AG04449 (cell line): ENCODE measurements at places on chromosomes 2 and 18.

- no peak for DNase-seq
Observed at GRCh38 chr2:227443889-227444568, 27.9 kb upstream of the AGFG1 start.

- DNase-seq: no peak
Observed at GRCh38 chr2:38959466-38959865, 69.8 kb downstream of the ARHGEF33 start.

DNA sequence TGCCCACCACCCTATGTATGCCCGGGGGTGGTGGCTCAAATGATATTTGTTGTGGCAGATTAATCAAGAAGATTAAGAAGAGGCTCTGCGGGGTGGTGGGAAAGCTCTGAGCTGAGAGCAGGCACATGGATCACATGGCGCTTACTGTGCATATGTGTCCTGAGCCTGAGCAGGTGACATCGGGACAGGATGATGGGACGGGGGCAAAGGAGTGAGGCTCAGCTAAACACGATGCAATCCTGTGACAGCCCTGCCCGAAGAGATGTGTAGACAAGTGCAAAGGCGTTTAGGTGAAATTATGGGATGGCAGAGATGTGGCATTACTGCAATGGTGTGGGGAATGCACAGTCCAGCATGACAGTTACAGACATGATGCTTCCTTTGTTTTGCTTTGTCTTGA, 6.0 kb downstream of the LRRC30 start:
- no peak for DNase-seq

DNA sequence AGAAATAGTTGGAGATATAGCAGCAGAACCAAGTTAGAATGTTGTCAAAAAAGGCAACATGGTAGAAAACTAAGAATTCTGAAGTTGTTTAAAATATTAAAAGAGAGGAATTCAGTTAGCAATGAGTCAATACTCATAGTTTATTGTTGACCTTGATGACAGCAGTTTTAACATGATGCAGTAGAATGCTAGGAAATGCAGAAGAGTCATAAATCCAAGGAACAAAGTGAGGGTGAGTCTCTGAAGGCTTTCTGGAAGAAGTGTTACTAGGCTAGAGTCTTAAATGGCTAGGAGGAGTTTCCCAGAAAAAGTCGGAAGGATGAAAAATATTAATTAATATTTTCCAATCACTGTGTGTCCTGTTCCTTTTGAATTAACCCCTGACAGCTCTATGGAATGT, 807.3 kb downstream of the TSN start:
- DNase-seq: no peak

DNA sequence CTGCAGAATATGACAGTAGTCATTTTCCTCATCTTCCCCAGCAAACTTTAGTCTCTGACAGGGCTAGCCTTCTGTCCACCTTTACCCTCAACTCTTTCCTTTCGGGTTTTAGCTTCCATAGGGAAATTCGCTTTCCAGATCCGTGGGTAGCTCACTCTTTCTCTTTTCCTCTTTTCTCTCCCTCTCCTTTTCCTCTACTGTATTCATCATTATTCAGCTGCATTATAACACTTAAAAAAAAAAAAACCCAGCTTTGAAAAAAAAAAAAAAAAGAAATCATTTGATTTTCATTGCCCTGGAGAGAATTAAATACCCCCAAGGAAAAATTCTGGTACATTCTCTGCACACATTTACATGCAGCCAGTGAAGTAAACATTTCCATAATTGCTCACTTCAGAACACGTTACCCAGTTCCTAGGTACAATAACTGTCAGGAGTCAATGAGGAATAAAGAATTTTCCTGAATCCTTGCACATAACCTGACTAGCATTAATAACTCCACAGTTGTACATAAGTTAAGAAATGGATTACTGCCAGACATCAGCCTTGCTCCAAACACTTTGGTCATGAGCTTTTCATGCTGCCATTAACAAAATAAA, 63.5 kb downstream of the ZNF521 start:
- no peak for DNase-seq

DNA sequence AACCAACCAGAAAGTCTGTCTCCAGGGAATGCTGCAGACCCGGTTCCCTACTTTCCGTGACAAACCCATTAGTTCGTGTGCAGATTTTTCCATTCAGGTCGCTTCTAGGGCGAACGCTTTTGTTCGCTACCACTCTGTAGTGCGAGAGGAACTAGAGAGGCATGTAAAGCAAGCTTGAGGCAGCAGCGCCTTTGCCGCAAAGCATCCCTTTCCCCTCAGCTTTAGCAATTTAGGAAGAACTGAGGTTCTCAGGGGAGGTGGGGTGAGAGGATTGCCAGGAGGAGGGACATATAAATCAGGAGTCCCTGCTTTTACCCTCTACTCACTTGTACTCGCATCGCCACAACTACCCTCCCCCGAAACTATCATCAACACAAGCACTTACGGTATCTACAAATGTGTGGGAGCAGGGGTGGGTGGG, 748 bp upstream of the ZNF804A start:
- DNase-seq: no peak

GRCh38 chr2:861655-862354, 88.8 kb upstream of the SNTG2 start:
- DNase-seq: no peak

GRCh38 chr2:25996844-25997243, 14.5 kb upstream of the KIF3C start:
- no peak for DNase-seq

GRCh38 chr18:58525517-58525916, 103.4 kb downstream of the ALPK2 start:
- peak; percentile 28 for DNase-seq

- DNase-seq: no peak
Observed at GRCh38 chr2:237696461-237696860, 69.1 kb downstream of the LRRFIP1 start.

DNA sequence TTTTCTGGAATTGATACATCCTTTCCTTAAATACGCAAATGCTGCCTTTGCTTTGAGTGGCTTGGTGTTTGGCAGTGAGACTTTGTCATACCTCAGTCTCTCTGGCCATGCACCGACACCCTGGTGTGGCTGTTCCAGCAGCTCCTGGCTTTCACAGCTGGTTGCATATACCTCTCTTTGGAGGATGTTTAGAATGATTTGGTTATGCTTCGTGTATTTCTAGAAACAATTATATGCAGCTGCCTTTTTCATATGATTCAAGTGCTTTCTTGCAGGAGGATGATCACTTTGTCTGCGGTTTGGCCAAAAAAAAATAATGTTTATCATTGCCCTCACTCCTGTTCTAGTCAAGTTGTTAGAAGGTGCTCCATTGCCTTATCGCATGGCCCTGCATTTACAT, 95.0 kb upstream of the EML6 start:
- DNase-seq: no peak

DNA sequence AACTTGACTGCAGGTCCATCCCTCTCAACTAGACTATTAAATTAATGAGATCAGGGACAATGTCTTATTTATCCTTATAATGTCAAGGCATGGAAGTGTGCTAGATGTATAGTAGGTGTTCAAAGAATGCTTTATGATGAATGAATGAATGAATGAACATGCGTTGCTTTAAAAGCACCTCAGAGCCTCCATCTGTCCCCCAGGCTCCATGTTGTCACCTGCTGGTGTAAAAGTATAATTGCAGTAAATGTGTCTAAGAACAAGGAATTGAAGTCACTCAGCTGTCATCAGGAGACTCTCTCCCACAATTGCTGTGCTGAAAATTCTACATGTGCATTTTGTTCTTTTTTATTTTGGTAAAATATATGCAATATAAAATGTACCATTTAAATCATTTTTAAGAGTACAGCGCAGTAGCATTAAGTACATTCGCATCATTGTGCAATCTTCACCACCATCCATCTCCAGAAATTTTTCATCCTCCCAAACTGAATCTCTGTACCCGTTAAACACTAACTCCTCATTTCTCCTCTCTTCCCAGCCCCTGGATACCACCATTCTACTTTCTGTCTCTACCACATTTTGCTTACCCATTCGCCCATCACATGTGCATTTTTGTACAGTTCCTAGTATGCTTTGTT, 52.6 kb downstream of the GNAL start:
- DNase-seq: no peak

GRCh38 chr18:926946-927345, 22.3 kb downstream of the ADCYAP1 start:
- no peak for DNase-seq

DNA sequence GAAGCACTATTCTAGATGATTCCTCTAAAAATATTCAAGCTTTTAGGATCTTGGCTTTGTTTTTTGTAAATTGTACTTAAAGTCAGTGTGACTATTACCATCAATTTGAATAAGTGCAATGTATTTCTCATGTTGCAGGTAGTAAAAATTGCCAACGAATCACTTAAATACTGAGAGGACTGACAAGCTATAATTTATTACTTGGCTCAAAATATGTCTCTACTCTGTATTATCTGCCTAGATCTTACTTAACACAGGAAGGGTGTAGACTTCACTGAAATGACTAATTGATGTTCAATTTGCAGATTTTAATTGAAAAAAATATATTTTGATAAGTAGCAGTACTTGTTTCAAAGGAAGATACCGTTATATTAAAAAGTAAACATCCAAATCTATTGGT, 202.3 kb downstream of the SLC8A1 start:
- DNase-seq: no peak

GRCh38 chr2:199757233-199757870, 93.6 kb downstream of the FTCDNL1 start:
- DNase-seq: no peak

DNA sequence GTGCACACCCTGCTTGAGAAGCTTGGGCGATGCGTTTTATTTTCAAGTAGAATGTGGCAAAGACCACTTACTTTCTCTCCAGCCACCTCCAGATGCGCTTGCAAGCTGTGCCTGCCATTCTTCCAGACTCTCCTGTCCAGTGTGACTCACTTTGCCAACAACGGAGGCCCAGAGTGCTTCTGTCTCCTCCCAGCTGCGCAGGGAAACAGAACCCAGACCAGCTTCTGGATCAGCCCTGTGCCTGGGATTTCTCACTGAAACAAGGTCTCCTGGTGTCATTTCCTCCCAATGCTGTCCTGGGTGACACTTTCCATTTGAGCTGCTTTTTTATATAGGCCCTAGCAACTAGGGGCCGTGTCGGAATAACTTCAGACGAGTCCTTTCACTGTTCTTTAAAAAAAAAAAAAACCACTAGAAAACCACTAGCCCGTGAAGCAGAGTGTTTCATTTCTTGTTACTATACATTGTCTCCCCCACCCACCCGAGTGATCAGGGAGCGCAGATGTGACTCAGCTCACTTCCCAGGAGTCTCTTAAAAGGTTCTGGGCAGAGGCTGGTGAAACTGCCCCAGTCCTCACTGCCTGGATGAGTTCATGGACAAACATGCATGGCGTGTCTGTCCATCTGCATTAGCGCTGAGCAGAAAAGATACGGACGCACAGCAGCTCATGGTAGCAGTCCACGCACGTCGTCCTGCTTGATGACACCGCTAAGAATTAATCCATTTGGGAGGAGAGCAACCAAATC, 25.3 kb upstream of the RPL31 start:
- DNase-seq: no peak

GRCh38 chr2:113220970-113221708, 47.4 kb downstream of the PSD4 start:
- DNase-seq: no peak

DNA sequence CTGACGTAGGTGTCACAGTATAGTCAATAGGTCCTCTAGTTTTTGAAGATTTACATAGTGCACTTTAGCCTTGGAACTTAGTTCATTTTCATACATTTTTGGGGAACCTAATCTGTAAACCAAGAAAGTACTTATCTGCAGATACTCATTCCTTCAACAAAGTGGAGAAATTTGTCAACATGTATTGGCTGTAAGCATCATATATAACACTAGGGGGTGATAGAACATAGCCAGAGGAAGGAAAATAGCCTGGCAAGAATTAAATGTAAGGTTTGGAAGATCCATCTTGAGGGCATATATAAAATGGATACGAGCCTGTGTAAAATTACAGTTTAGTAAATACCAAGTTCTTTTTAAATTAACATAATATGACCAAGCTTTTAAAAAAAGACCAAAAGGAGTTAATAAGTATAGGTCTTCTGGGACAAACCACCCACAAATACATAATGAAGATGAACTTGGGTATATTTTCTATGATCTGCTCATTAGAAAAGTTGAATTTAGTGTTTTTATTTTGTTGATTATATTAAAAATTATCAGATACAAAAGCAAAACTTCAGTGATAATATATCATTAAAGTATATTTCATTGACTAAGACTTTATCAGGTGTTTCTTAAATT, 18.2 kb downstream of the RPL37A start:
- DNase-seq: no peak

DNA sequence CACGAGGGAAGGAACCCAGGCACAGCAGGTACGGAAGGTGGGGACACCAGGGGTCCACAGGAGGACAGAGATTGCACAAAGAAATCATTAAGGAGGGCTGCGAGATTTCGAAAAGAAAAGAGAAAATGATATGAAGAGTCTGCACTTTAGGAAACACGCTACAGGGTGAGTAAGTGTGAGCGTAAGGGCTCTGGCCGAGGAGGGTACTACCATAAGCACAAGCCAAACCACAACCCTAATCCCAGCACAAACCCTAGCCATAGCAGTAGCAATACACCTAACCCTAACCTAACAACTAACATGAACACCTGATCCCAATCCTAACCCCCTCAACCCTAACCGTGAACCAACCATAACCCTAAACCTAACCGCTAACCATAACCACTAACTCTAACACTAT, 104.0 kb downstream of the ZNF516 start:
- DNase-seq: no peak

DNA sequence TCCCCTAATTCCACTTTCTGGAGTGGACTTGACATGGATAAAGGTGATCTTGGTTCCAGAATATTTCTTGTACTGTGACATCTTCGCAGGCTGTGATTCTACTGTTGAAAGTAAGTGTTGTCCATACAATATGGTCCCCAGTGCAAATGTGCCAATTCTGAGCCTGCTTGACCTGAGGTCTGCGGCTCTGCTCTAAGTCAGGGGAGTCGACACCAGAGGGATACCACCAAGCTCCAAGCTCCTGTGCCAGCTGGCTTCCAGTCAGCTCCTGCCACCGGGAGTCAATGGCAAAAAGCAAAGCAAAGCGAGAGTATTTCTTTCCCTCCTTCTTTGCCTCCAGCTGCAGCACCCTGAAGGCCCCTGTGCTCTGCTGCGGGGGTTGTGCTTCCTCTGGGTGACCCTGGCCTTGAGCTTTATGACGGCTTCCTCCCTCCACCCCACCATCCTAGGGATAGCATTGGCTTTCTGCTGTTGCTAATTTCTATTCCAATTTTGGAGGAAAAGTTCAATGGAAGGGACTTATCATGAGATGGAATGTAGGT, 50.4 kb downstream of the SLC35F5 start:
- no peak for DNase-seq

- DNase-seq: no peak
Observed at GRCh38 chr2:12196495-12196894, 450.1 kb downstream of the LPIN1 start.

GRCh38 chr18:36296650-36297416, 680 bp upstream of the FHOD3 start:
- no peak for DNase-seq
